Stimulated activated CD4-positive, alpha-beta T cell treated with anti-CD3 and anti-CD28 coated beads, Interleukin-2, amount 100 ng/mL, for 4 hours (primary cell): ENCODE measurements at places on chromosomes 13 and 19.

DNA sequence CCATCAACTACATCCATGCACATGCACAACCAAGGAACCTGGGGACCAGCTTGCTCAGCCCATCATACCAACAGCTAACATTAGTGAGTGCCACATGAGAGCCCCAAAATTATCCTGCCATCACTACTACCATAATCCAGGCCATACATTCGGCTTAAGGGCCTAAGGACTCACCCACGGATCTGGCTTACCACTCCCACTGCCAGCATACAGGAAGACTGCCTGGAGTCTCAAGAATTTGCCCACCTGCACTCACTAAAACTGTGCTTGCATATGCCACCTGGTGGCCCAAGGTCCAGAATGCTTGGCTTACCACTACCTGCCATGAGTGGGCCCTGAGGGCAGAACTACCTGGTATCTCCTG lies 1562.9 kb upstream of the PRR20A start:
- DNase-seq, result no peak

DNA sequence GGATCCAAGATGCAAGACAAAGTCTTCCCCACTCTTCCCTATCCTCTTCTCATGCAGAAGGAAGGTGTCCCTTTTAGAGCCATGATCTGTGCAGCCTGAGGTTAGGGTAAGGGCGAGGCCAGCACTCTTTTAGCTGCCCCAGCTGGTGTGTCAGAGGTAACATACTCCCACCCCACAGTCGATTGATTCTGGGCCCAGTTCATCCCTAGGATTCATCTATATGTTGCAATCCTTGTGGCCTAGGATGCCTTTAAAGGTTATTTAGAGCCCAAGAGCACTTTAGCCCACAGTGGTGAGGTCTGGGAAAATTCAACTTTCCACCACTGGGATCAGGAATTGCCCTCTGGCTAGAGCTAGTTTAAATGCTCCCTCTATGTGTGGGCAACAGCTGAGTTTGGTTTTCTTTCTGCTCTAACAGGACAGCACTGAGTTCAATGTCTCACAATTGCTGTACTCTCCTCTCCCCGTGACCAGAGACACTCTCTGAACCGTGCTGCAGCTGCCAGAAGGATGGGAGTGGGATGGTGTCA lies 201.3 kb upstream of the SERP2 start:
- DNase-seq, result no peak

GRCh38 chr19:55433292-55433691 lies 9.8 kb downstream of the SHISA7 start:
- DNase-seq, result no peak

DNA sequence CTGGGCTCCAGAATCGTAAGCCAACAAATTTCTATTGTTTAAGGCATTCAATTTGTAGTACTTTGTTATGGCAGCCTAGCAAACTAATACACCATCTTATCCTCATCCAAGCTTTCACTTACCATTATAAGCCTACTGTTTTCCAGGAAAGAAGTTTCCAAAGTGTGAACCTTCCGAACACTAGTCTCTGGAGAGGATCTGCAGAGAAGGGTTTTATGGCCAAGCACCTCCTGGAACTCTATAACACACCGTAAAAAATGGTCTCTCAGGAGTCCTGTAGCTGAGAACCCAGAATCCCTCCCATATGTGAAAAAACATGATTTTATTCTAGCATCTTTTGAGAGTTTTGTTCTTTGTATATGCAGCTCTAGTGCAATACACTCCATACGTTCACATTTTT lies 142.1 kb downstream of the POSTN start:
- DNase-seq, result no peak

- DNase-seq, result peak; percentile 23
Measured at GRCh38 chr19:34430738-34431625, 2.8 kb downstream of the UBA2 start.

DNA sequence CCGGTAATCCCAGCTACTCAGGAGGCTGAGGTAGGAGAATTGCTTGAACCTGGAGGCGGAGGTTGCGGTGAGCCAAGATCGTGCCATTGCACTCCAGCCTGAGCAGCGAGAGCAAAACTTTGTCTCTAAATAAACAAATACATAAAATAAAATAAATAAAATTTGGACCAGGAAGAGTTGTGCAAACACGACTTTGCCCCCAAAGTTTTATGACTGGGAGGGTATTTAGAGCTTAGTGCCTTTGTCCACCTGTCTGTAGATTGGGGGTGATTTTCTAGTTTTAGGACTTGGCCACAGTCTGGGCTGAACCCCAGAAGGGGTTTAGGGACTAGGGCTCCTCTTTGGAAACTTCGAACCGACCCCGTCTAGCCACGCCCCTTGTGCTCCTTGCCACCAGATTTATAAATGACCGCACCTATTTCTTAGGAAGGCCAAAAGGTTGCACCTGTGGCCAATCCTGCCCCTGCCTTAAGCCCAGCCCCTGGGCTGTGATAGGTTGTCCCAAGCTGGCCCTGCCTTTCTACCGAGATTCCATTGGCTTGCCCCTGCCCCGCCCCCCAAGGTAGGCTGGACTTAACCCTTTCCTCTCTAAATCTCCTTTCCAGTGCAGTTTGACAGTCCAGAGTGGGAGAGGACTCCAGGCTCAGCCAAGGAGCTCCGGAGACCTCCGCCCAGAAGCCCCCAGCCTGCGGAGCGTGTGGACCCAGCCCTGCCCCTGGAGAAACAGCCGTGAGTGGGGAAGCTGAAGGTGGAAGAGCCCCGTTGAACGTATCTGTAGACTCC lies 5.3 kb downstream of the SHD start:
- DNase-seq, result no peak

- DNase-seq, result no peak
Measured at GRCh38 chr19:46082728-46083050, 41.8 kb downstream of the IGFL3 start.

- peak; percentile 6 for DNase-seq
Measured at GRCh38 chr13:51125495-51126226, 14.6 kb upstream of the C13orf42 start.

DNA sequence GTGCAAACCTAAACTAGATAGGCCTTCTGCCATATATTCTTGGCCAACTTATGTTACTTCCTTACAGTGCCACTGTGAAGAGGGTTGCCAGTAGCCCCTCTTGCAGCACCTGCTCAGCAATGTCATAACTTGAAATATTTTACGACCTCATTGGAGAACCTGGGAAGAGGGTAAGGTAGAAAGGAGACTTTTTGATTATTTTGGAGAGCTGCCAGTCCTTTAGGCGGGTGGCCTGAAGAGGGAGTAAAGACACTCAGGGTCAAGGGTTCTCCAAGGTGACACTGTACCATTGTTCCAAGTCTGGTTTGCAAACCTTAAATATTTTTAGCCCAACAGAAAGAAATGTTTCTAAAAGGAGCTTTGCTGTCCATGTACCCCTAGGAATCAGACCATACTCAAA lies 118.3 kb downstream of the FLT1 start:
- DNase-seq, result no peak

DNA sequence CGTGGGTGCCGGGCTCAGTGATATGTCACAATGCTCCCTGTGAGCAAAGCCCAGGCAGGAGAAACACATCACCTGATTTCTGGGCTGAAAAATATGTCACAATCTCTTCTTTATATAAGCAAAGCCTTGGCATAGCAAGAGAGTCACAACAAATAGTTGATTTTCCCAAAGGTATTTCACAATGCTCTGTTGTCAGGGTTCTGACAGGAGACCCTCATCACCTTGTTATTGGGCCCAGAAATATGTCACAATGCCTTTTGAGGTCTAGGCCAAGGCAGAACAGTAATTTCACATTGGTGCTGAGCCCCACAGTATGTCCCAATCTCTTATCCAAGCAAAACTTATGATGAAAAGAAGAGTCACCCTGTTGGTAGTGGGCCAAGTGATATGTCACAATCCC lies 125.7 kb downstream of the ZNF675 start:
- DNase-seq, result no peak

- DNase-seq, result no peak
Measured at GRCh38 chr13:28741084-28741491, 22.3 kb upstream of the SLC46A3 start.

DNA sequence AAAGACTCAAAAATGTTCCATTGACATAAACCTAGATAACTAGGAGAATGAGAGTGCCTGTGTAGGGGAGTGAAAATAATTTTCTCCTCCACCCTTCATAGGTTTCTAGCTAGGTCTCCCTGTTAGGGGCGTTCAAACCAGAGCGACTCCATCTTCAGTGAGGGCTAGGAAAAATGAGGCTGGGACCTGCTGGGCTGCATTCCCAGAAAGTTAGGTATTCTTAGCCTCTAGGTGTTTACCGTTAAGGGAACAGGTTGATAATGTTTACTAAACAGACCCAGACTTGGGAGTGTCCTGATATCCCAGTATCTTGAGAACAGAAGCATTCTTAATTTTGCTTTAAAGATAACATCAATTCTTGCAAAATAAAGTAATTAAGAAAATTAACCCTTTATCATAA lies 20.1 kb downstream of the PABPC3 start:
- DNase-seq, result no peak

GRCh38 chr19:49428547-49429451 lies 3.6 kb downstream of the GFY start:
- DNase-seq, result no peak
